ENCODE measurements at places on chromosomes 4 and X.

- DNase-seq, result no peak
Measured at GRCh38 chrX:21698272-21698671, 40.1 kb upstream of the KLHL34 start.

- DNase-seq, result no peak
Measured at GRCh38 chrX:118337687-118338086, 8.2 kb upstream of the WDR44 start.

DNA sequence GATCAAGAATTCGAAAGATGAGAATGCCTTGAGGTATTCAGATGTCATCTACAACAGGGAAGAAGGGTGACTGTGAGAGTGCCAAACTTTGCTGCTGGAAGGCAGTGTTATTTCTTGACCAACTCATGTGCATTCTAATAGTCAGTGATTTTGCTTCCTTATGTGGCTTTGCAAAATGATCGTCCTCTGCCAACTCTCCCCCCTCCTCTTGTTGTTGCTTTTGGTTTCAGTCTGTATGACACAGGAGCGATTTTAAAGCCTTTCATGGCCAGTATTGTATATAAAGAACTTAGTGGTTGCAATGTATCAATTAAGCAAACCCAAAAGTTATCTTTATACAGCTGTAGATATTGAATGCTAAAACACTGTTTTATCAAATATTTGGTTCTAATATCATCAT lies 379.1 kb downstream of the IL1RAPL1 start:
- DNase-seq, result no peak

DNA sequence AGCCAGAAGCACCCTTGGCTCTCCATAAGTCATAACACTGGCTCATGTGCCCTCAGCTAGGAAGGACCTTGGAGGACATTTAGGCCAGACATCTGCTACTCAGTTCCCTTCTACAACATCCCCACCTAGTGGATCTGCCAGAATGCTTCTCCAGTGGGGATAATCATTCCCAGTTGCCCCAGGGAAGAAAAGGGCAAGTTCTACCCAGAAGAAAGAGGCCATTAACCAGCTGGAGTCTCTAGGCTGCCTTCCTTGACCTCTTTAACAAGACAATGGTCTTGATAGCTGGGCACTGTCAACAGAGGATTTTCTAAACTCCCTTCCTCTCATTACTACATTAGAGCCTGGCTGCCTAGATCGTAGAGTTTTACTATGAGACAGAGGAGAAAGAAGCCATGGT lies 42.0 kb downstream of the LGI2 start:
- no peak for DNase-seq

DNA sequence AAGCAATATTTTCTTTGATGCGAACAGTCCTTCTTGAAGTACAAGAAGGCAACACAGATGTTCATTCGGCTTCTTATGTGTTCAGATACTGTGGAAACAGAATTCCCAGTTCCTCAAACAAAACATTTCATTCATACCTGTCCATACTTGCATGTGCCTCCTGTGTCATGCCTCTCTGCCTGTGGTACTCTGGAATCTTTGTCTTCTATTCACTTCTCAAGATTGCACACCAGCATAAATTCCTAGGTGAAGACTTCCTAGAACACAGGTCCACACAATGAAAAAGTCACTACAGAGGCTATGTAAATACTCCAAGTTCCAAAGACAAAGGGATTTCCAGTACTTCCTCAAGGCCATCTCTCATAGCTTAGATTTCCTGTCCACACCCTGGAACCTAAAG lies 367.2 kb downstream of the AFF2 start:
- DNase-seq, result no peak

DNA sequence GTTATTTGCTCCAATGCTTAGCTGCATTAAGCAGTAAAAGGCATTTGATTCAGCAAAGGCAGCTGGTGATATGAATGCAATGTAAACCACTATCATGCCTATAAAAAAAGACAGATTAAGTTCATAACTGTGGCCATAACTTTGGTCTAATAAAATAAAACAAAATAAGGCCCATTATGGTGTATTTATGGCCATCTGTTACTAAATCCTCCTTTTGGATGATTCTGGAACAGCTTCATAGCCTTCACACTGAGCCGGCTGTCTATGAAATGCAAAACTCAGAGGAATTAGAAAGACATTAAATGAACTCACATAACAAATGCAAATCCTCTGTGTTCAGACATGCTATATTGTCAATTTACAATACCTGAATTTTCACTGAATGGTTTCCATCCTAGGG lies 223.7 kb upstream of the FAT4 start:
- DNase-seq, result no peak

DNA sequence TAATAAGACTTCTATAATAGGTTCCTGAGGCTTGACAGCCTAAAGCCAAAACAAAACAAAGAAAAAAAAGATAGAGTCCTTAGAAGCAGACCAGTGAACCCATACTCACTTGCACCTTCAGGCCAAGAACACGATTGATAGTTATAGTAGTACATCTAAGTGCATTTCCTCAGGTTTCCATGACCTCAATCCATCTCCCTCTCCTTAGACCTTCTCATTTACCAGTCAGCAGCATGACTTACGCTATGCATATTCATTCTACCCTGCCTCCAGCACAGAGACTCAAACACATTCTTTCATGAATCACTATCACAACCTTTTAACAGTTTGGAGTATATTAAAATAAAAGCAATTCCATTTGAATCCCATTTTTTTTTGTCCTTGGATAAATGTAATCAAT lies 855.6 kb downstream of the CCSER1 start:
- no peak for DNase-seq

- no peak for DNase-seq
Measured at GRCh38 chr4:22103768-22104167, 155.2 kb upstream of the KCNIP4 start.

DNA sequence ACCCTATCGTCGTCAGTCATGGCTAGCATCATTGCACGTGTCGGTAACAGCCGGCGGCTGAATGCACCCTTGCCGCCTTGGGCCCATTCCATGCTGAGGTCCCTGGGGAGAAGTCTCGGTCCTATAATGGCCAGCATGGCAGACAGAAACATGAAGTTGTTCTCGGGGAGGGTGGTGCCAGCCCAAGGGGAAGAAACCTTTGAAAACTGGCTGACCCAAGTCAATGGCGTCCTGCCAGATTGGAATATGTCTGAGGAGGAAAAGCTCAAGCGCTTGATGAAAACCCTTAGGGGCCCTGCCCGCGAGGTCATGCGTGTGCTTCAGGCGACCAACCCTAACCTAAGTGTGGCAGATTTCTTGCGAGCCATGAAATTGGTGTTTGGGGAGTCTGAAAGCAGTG lies 1.6 kb downstream of the ZCCHC12 start:
- DNase-seq, result no peak
